ENCODE measurements at places on chromosomes 11 and 22.

DNA sequence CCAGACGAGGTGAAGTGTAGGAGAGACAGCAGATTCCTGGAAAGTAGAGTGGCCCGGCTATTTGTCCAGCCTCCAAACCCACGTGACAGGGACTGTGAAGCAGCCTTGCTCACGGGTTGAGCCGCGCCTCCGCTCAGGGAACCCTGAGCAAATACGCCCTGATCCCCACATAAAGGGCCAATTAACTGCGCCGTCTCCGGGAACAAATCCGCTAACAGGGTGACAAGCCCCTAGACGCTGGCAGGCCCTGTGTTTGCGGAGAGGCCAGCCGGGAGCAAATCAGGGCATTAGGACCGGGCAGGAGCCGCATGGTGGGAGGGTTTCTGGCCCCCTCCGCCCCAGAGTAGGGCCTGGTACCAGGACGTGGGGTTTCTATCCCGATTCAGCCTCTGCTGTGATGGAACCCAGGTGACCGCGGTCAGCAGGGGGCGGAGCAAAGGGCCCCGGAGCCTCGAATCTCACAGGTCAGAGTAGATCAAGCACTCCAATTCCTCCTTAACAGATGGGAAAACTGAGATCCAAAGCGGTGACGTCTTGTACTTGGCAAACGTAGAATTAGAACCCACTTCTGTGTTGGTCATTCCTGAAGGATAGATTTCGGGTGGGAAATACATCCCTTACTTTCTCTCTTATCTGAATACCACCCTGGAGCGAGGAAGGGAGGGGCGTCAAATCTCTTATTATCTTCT, 2.0 kb upstream of the ROBO3 start:
- DNase-seq = no peak

GRCh38 chr11:59199546-59200422, 12.9 kb downstream of the MPEG1 start:
- no peak for DNase-seq

GRCh38 chr11:134409552-134410429, 2.3 kb downstream of the B3GAT1 start:
- DNase-seq = no peak

DNA sequence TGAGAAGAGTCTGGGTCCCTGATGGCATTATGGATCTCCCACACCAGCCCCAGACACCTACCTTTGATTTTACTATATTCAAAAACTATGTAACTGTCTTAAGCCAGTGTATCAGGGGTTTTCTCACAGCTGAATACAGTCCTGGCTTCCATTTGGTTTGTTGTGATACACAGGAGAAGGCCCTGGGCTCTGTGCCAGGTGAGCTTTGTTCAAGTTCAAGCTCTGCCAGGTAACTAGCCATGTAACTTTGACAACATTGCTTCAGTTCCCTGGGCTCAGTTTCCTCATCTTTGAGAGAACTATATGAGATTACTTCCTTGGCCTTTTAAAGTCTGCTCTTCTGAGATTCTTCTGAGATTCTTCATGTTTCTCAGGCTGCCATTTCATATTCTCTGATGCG, 327.5 kb upstream of the TENM4 start:
- DNase-seq = no peak

DNA sequence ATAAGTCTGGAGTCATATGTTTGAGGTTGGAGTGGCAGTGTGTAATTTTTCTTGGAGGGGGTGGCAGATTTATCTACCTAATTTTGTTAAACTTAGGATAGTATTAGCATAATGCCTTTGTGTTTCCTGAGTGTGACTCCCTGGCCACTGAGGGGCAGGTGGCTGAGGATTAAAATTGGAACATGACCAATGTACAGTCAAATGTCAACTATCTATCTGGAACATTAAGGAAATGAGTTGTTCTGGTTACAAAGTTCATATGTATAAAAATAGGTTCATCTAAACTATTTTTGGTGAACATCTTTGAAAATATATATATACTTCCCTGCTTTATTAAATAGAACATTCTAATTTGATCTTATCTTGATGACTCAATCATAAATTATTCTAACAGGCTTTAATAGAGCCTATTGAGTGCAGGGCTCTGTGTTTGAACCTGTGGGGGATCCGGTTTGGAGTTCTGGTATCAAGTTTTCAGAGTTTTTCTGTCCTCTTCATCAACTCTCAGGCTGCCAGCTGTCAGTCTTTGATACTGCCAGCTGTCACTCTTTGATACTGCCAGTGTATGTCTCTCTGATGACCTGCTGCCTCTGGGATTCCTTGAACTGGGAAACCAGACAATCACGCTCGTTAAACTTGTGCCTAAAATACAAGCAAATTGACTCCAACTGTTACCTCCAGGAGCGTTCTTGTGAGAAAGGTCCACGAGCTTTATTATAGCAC, 309.6 kb downstream of the METTL15 start:
- no peak for DNase-seq

Data from GM12864 (cell line).